ENCODE measurements at places on chromosomes 1 and 21.
A peak's percentile ranks its signal among the peaks of the same experiment; 100 is the strongest.

DNA sequence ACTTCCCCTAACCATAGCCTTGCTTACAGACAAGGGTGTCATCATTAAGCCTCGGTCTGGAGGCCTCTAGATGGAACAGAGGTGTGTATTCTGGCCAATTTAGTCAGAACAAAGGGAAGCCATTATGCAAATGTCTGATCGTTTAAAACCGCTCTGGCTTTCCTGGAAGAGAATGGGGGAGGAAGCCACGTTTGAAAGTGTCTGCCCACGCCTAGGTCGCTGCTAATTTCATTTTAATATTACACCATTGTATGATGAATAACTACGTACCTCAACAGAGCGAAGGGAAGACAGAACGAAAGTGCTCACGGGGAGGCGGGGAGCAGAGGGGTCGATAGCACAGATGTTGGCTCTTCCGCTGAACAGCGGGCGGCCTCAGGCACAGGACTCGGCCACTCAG is 41.1 kb upstream of the CSF3R start:
- peak; percentile 10 for DNase-seq

DNA sequence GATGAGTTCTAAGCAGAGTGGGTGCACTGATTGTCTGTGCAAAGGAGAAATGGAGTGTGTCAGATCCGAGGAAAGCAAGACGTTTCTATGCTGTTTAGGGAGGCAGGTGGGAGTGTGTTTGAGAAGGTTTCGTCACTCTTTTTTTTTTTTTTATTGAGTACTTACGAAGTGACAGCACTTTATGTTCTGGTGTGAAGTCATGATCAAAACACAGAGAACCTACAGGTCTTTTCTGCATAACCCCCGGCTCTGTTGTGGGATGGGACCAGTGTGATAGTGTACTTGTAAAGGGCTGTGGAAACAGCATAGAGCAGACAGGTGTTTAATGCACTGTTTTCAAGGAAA is 26.7 kb downstream of the MIA3 start:
- no peak for DNase-seq

- no peak for DNase-seq
Observed at GRCh38 chr1:197924516-197925123, 7.4 kb downstream of the LHX9 start.

- DNase-seq, result no peak
Observed at GRCh38 chr1:192657760-192658159, 21.8 kb downstream of the RGS13 start.

GRCh38 chr1:150612014-150612345 is 17.4 kb downstream of the ENSA start:
- no peak for DNase-seq

- DNase-seq, result no peak
Observed at GRCh38 chr1:37809942-37810341, 1.9 kb upstream of the YRDC start.

GRCh38 chr1:42529724-42530181 is 66.7 kb downstream of the CCDC30 start:
- no peak for DNase-seq

DNA sequence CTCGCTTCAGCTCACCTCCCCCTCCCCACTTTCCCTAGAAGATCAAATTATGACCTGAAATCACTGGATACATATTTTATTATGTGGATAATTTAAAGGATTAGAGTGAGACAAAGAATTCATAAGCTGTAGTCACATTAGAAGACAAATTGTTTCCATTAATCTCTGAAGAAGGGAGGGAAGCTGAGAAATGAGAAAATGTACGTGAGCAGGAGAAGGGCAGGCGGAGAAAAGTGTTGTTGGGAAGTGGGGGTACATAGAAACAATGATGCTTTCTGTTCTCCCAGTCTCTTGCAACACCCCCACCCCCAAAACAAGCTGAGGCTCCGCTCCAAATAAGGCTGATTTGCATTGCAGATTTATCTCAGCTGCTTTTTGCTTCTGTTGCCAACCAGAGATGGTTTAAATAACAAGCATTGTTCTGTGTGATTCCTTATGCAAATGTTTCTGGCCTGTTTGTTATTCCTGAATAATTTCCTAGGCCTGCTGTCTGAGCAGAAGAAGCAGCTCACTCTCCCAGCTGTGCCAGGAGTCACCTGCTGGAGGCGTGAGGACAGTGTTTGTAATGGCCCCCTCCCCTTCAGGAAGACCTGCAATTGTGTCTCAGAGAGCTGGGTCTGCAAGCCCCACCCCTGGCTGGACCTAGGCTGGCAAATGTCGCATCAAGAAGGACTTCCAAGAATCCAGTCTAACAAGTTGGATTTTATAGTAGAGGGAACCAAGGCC is 121.8 kb upstream of the TNR start:
- DNase-seq, result no peak

DNA sequence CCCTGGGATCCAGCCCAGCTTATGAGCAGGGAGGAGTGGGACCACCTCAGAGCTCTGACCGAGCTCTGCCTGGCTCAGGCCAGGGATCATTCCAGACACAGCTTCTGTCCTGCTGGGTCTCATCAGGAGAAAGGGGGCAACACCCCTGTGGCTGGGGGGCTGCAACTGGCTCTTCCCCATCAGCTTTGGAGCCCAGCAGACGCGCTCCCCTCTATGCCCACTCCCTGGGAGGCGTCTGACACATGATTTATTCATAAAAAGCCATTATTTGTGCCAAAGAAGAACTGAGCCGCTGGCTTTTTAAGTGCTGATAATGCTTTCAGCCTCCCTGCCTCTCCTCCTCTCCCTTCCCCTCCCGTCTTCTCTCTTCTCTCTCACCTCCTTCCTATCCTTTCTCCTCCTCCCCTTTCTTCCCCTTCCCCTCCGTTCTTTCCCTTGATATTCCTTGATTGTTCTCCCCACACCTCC is 25.0 kb downstream of the FOXO6 start:
- no peak for DNase-seq

DNA sequence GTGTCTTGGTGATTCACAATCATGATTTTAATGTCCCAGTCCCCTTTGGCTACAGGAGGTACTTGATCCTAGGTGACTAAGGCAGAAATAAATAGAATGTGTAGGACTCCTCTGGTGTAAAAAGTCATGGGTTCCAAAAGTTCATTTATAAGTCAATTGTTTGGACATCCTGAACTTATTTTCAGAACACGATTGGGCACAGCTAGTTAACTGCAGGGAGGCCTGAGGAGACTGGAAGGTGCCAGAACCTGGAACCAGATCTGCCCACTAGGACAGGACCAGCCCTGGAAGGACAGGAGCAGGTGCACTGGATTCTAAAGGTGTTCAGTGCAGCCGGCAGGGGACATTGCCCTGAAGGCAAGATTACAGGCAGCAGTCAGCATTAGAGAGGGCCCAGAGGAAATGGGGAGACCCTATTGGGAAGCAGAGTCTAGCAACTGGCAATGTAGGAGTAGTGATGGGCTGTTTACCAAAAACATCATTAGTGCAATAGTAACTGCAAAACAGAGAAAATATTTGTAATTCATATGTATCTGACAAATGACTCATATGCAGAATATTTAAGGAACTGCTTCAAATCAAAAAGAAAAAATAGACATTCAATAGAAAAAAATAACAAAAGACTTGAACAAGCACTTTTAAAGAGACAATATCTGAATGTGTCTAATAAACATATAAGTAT is 23.6 kb upstream of the HEATR1 start:
- no peak for DNase-seq

DNA sequence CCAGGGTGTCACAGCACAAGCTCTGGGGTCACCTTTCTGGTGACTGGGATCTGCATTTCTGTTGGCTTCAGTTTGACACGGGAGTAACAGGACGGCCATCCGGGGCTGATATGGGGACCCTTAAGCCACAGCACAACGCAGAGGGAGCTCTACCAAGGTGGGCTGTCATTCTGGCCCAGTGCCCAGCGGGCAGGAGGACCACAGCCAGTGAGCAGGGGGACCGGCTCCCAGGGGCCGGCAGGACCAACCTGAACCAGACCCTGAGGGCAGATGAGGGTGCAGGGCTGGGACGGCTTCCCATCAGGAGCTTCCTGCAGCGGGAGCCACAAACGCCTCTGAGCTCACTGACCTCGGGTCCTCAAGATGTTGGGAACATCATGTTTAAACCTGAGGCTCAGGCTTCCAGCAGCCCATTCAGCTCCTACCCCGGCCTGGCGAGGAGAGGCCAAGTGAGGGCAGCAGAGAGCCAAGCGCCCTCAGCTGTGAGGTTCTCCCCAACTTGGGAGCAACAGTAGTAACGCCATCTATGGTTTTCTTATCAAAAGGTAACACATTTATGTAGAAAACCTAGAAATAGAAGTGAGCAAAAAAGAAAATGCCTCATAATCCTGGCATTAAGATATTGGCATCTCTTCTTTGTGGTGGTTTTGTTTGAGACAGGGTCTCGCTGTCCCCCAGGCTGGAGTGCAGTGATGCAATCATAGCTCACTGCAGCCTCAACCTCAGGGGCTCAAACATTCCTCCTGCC is 26.8 kb downstream of the TMEM201 start:
- DNase-seq, result no peak

- DNase-seq, result no peak
Observed at GRCh38 chr1:192763756-192764155, 45.1 kb upstream of the RGS2 start.

GRCh38 chr1:100658716-100659026 is 60.9 kb upstream of the VCAM1 start:
- DNase-seq, result no peak

GRCh38 chr1:9066945-9067807 is 2.3 kb downstream of the SLC2A5 start:
- DNase-seq, result no peak

- no peak for DNase-seq
Observed at GRCh38 chr1:46613661-46614603, 2.7 kb downstream of the MOB3C start.

DNA sequence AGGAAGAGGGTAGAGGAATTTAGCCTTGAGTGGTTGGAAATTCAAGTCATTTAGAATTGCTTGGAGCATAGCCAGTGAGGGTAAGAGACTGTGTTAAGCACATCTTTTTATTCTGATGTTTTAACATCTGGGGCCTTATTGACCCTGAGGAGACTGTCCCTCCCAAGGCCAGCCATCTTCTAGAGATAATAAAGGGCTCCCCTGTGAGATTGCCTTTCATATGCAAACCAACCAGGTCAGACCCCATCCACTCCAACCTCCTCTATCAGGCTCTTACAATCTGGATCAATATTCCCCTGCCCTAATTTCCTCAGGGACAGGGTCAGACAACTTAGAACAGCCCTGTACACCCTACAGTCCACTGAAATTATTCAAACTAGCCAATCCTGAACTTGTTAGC is 93.8 kb downstream of the ATP1B1 start:
- DNase-seq, result no peak

- DNase-seq, result no peak
Observed at GRCh38 chr1:45456531-45456930, 34.4 kb downstream of the TESK2 start.

DNA sequence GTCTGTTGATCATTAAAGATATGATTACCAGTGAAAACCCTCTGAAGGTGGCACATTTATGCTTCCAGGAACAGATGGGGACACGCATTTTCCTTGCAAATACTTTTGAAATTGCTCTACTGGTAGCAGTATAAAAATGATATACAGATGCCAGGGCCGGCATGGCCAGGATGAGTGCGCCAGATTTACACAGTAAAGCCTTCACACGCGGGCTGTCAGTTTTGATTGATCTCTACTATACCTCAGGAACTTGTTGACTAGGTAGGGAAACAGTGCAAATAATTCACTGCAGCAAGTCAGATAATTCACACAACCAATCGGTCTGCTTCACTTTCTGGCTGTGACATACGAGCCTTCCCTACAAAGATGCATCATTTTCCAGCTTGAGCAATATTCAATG is 123.2 kb upstream of the BARHL2 start:
- DNase-seq, result no peak

GRCh38 chr1:1782399-1783221 is 4.3 kb upstream of the NADK start:
- no peak for DNase-seq

- DNase-seq, result no peak
Observed at GRCh38 chr1:49364676-49365075, 588.0 kb upstream of the BEND5 start.
